ENCODE measurements at places on chromosomes 2 and 18.

GRCh38 chr2:46876741-46877384 is 38.7 kb downstream of the MCFD2 start:
- no peak for DNase-seq

DNA sequence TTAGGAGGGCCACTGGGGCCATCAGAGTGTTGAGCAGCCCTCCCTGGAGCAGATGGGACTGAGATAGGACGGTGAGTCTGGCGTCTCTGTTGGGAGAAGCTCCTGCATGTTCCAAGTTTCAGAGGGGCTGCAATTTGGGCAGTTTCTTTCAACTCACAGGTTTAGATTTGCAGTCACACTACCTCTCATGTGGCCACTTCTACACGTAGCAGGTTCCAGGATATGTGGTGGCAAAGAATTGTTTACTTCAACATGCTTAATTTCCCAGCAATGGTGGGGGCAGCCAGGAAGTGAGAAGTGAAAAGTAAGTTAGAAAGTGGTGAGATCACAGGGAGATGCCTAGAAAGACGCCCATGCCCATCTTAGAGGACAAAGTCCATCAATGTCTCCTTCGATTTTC is 9.3 kb downstream of the NCK2 start:
- no peak for DNase-seq

DNA sequence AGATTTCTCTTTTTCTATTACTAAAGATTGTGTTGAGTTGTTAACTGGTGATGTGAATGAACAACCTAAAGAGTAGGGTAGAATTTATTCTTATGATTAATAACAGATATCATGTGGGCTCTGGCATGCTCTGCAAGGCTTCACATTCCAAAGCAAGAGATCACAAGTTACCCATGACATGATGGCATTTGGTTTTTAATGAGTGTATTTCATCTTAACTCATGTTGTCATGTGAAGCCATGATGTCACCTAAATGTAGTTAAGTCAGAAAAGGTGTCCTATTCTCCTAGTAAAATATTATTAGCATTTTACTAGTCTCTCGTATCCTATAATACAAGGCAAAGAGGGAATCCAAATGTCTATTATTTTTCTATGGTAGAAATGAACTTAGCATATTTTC is 678.0 kb downstream of the ARHGAP15 start:
- no peak for DNase-seq

DNA sequence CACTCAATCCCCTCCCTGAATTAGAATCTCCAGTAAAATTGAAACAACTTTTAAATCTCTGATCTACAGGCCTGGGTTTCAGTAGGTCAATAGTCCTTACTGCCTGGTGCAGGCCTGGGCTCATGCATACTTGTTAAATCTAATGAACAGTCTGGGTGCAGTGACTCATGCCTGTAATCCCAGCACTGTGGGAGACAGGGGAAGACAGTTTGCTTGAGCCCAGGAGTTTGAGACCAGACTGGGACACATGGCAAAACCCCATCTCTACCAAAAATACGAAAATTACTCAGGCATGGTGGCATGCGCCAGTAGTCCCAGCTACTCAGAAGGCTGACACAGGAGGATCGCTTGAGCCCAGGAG is 94.7 kb upstream of the SP3 start:
- no peak for DNase-seq

GRCh38 chr2:185835974-185836373 is 97.4 kb downstream of the FSIP2 start:
- no peak for DNase-seq

DNA sequence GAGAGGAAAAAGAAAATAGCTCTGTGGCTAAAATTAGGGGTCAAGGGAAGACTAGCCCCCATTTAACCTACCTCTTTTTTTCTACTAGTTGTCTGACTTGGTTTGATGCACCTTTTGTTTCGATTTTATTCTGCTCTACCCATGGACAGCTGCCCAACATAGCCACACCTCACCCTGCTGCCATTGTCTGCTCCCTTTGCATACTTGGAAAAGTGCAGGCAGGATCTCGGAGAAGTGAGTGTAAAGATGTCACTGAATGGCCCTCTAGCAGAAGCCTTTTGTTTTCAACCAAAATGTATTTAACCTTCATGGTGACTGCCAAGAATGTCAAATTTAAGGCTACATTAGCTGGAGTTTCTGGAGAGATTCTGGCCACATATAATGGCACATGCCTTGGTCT is 62.9 kb downstream of the SETBP1 start:
- no peak for DNase-seq

GRCh38 chr2:214481204-214481603 is 70.3 kb downstream of the VWC2L start:
- no peak for DNase-seq

DNA sequence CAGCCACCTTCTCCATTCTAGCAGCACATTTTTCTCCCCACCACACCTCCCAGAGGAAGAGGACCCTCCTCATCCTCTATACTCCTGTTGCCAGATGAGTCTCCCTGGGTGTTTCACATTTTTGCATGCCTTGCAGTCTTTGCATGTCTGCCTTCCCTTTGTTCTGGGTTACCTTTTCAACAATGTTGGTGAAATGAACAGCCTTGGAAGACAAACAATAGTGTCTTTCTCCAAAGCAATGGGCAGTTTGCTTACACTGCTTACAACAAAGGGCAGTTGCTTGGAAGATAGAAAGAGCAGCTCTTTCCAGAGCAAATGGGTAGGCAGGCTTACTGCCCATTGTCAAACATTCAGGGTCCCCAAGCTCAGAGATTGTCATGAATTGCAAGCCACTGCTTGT is 14.5 kb upstream of the SEH1L start:
- no peak for DNase-seq

DNA sequence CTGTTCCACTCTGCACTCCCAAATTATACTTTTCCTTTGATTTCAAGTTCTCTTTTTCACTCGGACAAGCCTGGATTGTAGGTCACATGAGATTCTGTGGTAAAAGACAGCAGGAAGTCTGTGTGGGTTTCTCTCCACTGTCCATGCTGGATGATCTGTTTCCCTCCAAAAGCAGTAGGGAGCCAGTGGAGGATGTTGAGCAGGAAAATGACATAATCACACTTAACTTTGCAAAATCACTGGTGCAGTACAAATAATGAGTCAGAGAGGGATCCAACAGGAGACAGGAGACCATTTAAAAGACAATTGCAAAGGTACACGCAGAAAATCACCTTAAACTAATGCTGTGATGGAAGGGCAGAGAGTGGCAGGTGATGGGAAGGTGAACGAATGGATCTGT is 301.3 kb downstream of the ZNF407 start:
- DNase-seq: no peak

DNA sequence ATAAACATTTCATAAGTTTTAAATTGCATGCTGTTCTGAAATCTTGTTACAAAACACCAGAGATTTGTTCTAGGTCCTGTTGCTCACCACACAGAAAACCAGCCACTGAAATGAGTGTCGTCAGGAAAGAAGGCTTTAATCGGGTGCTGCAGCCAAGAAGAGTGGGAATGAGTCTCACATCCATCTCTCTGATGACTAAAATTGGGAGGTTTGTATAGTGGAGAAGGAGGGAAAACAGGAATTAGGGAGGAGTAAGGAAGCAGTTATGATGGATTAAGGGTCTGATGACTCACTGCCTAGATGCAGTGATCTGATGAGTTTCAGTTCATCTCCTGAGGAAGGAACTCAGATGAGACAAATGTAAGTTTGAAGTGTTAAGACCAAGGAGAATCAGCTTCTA is 42.1 kb upstream of the GPR39 start:
- DNase-seq: no peak

GRCh38 chr18:55918444-55918843 is 330.5 kb upstream of the TCF4 start:
- DNase-seq: no peak

- no peak for DNase-seq
Measured at GRCh38 chr2:43559391-43560230, 36.2 kb downstream of the THADA start.

DNA sequence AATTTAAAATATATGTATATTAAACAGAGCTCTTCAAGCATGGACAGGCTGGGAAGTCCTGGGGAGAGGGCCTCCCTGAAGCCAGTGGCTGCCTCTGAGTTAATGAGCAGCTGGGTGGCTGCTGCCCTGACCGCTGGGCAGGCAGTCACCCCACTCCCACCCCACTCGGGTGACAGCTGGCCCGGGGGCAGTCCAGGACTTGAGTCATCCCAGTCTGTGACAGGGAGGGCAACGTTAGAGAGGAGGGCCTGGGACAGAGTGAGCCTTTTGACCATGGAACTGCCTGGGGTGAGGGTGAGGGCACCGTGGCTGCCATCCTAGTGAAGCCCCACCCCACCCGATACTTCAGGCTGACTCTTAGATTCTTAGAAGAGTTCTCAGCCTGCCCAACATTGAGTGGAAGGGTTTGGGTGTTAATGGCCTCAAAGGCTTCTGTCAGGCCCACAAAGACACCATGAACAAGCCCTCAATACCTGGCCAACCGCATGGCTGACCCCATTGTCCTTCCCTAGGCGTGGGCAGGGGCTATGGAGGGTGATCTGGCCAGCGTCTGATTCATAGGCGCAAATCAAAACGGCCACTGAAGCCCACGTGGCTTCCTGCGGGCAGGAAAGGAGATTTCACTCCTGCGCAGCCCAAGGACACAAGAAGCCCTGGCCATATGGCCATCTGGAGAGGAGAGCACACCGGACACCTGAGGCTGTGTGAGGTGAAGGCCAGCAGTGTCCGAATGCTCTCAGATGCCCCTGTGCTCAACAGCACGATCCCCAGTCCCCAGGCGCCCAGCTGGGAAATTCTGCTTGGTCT is 47.5 kb downstream of the MRPS5 start:
- DNase-seq: no peak

DNA sequence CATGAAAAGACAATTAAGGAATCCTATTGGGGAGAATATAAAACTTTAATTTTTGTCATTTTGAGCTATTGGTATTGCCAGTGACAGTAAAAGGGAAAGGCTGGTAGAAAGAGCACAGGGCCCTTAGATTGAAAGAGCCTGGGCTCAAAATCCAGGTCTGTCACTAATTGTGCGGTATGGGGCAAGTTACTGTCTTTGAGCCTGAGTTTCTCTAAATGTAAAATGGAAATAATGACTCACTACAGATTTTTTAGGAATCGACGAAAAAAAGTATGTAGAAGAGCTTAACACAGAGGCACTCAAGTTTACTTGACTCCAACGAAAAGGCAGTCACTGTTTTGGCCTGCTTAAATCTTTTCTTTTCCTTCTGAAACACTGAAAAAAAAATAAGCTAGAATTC is 7.0 kb downstream of the NDUFV2 start:
- no peak for DNase-seq

DNA sequence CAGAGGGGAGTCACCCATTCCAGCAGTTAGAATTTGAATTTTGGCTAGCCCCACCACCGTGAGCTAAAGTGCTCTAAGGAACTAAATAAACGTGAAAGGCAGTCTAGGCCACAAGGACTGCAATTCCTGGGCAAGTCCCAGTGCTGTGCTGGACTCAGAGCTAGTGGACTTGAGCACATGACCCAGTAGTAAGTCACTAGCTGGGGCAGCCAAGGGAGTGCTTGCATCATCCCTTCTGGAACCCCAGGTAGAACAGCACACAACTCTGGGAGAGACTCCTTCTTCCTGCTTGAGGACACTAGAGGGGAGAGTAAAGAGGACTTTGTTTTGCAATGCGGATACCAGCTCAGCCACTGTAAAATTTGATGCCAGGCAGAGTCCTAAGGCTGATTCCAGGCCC is 672.2 kb downstream of the CPS1 start:
- no peak for DNase-seq

DNA sequence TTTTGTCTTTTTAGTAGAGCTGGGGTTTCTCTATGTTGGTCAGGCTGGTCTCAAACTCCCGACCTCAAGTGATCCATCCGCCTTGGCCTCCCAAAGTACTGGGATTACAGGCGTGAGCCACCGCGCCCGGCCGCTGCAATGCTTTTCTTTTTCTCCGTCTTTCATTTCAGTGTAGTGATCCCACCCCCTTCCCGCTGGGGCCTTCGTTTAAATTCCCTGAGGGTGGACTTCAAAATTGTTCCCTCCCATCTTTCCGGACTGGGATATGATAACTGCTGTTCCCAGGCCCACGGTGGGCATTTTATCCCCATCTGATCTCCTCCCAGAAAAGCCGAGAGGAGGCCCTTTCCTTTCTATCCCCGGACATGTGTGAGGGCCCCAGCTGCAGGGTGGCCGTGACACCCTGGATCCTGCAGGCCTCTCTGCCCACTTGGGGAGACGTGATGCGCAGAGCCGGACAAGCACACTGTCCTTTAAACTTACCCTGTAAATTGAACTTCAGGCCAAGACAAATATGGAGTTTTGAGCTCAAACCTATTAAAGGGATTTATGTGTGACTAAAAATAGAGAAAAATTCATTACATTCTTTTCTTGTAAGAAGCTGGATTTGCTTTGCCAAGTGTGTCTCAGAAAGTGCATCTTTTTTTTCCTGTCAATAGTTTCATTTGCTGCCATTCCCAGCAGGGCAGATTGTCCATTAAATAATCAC is 54.5 kb upstream of the AFF3 start:
- no peak for DNase-seq

DNA sequence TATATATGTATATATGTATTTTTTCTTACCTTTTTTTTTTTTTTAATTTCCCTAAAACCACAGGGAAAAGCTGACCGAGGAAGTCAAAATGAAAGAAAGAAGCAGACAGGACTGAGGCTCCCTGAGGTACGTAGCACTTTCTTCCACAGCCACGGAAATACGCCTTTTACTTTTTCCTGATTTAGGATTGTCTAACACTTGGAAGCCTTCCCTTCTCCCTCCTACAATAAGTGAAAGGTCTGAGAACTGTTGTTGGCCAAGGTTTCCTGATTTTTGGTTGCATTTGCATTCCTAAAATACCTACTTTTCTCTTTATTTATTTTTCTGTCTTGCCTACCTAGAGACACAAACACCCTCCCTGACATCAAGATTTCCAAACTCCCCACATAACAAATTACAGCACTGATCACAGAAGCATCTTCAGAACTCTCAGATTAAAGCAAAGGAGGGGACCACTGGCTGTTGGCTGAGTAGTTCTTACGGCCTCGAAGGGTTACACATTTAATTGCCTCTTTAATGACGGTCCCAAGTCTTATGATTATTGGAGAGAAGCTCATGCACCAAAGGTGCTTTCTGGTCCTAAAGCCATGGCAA is 778.5 kb upstream of the FANCL start:
- no peak for DNase-seq

DNA sequence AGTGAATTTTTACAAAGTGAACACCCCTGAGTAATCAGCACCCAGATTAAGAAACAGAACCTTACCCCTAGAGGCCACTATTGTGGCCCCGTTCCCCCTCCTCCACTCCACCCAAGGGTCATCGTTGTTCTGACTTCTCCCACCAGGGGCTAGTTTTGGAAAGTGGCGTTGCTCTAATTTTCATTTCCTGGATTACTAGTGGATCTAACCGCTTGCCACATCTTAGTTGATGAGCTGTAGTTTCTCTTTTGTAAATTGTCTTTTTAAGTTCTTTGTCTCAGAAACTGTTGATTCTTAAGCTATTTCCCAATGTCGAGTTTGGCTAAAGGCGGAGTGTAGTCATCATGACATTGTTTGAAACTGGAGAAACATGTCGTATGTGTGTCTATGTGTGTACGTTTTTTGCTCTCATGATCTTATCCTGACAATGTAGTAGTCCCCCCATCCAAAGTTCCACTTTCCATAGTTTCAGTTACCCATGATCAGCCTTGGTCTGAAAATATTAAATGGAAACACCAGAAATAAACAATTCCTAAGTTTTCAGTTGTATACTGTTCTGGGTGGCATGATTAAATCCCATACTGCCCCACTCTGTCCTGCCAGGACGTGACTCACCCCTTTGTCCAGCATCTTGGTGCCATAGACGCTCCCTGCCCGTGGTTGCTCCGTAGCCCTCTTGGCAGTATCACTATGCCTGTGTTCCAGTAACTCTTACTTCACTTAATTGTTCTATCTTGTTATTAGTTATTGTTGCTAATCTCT is 71.0 kb upstream of the SP3 start:
- no peak for DNase-seq

- DNase-seq: no peak
Measured at GRCh38 chr2:32688541-32688940, 60.7 kb downstream of the TTC27 start.
